ENCODE measurements at places on chromosomes 11 and 22.
A peak's percentile ranks its signal among the peaks of the same experiment; 100 is the strongest.

GRCh38 chr11:57777969-57778317 is 16.3 kb downstream of the CTNND1 start:
- no peak for DNase-seq

GRCh38 chr11:115616971-115617370 is 112.8 kb upstream of the CADM1 start:
- no peak for DNase-seq

DNA sequence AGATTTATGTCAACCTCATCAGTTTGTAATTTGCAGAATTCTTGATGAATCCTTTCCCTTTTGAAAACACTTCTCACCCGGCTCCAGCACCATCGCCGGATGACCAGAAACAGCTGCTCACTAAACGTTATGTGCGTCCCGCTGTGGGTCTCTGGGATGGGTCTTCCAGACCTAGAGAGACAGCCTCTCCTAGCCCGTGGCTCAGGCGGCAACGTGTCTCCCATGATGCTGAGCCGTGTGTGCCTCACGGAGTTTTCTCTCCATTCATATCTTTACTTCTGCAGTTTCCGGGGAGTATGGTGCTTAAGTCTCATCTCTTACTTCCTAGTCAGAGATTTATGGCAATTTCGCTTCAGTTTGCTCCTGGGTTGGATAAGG is 25.0 kb upstream of the ACR start:
- no peak for DNase-seq

DNA sequence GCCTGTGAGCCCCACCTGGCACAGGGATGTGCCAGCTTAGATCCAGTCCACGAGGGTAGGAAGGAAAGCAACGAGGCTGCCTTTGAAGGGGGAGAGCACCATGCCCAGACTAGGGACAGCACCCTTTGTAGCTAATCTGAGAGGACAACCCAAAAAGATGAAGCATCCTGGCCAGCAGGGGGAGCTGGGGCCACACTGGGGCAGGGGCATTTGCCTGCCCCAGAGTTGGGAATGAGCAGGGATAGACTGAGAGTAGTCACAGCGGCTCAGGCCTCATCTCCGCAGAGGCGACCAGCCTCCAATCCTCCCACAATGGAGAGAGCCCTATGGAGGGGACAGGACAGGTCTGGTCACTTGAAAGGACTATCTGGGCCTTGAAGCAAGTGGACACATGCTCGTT is 16.4 kb downstream of the LMO1 start:
- no peak for DNase-seq

DNA sequence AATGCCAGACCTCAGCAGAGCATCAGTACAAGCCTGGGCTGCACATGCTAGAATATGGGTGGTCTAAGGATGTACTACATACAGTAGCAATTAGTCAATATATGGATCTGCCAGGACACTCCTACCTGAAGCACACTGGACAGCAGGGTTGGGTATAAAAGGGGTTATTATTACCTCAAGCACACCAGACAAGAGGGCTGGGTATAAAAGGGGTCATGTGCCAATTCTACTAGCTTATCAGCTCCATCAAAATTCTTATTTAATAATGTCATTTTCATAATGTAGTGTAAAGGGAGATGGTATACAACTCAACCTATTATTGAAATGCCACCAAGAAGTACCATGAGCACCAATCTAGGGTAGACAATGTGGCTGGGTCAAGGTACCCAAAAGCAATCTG is 44.7 kb upstream of the PRODH start:
- no peak for DNase-seq

DNA sequence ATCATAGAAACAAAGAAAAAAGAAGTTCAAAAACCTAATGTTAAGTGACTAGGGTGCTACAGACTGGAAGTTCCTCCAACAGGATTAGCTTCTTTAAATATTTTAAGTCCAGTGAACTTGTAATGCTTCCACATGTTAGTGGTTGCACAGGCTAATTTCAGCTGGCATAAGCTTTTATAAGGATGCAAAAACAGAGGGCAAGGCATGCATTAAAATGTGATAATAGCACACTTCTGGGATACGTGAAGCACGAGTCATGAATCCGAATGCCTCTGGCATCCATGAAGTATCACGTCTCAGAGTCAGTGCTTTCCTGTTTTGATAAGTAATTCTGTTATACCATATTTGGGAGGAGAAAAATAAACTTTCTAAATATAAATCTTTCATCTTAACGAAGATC is 106.8 kb downstream of the DCDC1 start:
- no peak for DNase-seq

DNA sequence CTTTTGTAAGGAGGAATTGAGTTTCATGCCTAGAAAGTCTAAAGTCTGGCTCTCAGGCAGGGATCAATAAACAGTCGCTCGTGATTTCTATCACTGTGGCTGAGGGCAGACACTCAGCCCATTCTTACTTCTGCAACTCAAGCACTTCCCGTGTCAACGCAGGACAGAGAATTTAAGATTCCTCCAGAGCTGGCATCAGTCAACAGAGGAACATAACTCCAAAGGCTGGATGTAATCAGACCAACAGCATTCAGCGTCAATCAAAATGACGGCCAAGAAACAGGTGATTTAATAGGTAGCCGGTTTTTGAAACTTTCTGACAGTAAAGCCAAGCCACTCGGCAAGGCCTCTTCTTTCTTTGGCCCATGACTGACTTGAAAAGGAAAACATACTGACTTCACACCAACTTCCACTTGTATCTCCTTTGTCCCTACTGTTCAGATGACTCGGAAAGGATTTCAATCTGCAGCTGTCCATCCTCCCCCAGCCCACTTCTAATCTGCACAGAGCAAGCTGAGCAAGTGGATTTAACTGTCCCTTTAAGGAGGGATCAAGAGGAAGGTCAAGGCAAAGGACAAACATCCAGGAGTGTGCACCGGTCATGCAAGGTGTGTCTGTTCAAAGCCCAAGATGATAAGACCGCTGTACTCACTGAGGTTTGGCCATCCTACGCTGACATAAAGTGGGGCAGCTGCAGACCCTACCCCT is 9.5 kb downstream of the VPS37C start:
- DNase-seq: no peak

DNA sequence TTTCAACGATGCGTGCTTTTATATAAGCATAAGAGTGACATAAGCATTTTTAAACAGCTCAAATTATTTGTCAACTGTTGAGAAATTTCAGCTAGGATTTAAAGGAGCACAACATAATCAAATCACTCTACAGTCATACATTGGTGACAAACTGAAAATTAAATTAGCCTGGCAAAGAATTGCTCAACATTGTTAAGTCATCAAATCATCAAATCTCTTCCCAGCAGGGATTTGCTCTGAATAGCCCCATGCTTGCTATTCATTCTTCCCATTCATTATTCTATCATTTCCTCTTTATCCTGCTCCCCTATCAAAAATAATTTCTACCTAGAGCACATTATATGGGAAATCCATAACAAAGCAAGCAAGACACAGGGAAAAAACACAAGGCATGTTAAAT is 198.7 kb upstream of the LUZP2 start:
- no peak for DNase-seq

GRCh38 chr22:49512487-49513165 is 315.0 kb downstream of the BRD1 start:
- DNase-seq: no peak

- DNase-seq: no peak
Observed at GRCh38 chr22:39832627-39833074, 60.9 kb downstream of the ENTHD1 start.

DNA sequence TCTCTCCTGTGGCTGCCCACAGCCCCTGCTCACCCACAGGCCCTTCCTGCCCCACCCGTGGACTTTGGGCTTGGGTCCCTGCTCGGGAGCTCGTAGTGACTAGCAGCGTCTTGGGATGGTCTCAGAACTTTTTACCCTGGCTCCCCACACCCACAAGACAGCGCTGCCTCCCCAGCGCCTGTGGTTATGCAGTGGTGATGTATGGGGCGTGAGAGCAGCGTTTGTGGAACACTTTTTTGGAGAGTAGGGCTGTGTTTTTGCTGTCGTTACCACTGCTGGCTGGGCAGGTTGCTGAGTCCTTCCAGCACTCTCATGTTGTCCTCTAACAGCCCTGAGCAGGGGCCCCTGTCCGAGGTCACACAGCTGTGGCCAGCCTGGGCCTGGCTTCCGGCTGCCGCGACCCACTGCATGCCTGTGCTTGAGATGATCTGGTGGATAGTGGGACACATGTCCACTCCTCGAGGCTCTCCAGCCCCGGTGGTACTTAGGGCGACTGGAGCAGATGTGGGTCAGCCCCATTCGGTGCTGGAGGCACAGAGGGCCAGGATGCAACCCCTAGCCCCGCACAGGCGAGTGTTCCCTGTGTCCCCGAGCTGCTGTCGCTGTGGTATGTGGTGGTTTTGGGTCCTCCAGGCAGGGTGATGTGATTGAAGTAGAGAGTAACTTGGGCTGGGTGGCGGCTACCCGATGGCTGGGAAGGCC is 7.1 kb upstream of the GRAMD4 start:
- peak; percentile 30 for DNase-seq

DNA sequence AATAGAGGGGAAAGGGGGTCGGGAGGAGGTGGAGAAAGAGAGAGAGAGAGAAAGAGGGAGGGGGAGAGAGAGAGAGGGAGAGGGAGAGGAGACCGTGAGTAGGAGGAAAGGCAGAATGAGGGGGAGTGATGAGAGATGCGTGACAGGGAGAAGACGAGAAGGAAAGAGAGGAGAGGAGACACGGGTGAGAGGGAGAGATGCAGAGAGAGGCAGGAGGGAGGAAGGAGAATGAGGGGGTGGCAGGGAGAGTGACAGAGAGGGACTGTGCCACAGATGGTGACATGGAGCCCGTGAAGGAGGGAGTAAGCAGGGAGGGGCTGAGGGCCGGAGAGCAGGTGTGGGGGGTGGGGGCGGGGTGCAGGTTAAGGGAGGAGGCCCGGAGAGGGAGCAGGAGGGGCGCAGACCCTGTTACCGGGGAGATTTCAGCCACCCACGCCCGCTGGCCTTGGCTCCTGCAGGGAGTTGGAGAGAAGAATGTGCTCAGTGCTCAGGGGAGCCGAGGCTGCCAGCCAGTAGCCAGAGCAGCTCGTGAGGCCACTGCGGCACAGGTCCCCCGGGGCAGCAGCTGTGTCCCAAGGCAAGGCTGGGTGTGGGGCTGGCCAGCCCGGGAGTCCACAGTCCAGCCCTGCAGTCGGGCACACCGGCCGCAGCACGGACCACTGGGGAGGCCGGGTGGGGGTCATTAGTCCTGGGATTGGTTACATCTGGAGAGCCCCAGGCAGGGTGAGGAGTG is at the start of gene SSTR3:
TSS of gene SSTR3 (minus strand) at position 304 of the 733 bp plus-strand sequence. CDS start 4,674 bp downstream, outside the sequence.
- DNase-seq: no peak

DNA sequence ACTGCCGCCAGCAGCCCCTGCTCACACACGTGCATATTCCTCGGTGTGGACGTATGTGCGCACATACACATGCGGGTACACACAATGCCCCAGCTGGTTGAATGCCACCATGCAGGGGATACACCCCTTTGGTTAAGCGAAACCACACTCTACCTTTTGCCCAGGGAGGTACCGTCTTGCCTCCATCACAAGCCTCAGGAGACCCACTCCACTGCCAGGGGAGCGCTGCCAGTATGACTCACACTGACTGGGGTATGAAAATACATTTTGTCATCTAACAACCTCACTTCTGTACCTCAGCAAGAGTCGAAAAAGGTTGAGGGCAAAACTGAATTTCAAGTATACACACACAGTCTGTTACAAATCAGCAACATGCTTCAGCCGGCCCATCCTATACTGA is 39.4 kb downstream of the TMEM45B start:
- DNase-seq: no peak

DNA sequence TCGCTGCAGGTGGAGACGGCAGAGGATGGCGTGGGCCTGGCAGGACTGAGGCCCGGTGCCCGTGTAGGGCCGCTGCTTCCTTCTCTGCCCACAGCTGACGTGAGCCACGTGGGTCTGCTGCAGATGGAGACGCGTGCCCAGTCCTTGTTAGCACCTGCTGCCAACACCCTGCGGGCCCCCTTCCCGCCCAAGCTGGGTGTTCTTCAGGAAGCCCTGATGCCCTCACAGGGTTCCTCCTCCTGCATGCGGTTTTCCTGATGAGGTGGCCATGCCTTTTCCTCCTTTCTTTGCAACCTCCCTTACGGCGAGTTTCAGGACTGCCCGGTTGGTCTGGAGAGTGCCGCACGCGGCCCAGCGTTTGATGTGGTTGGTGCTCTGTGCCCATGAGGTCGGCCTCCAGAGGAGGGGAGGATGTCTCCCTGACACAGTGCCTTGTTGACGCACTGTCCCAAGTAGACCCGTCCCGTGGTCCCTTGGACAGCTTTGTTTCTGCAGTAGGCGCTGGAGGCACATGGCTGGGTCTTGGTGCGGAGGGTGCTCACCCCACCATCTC is 44.7 kb downstream of the AP2A2 start:
- no peak for DNase-seq

DNA sequence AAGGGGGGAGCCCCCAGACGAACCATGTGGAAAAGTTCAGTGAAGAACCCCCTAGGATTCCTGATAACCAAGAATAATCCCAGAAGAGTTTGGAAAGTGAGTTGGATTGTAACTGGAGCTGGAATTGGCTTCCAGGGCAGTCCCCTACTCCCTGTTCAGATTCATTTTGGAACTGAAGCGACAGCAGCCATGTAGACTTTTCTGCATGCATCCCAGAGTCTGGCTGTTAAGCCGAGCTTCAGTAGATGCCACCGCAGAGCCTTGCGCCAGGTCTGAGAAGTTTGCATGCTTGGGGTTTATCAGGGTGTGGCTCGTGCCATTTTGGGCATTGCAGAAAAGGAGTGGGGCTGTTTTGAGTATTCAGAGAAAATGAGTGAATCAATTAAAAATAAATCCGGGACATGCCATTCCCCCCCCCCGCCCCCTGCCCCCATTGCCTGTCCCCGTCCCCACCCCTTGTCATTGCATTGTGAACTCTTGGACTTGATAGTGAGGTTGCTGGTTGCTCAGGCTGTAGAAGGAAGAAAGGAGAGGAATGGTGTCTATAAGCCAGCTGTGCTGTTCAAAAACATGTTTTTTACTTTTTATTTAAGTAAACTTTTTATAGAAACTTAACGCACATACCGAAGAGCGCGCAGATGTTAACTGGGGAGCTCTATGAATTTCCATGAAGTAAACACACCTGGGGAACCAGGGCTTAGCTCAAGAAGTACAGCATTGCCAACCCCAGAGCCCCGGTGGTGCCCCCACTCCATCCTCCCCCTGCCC is 71.2 kb downstream of the LDLRAD3 start:
- no peak for DNase-seq

DNA sequence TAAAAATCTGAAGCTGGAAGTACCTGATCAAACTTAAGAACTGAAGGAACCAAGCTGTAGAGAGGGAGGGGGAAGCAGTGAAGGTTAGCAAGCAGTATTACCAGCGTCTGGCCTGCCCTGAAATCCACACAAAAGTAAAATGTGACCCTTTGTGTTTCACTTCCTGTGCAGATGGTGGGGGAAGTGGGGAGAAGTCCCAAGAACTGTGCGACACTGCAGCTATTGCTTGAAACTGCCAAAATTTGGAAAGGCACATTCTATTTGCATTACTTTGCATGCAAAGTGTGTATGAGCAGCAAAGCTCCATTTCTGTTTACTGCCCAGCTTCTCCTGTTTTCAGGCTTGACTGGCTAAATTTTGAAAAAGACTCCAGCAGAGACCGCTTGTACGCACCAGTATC is 72.1 kb upstream of the BMAL1 start:
- DNase-seq: no peak

GRCh38 chr11:114232400-114233059 is 63.7 kb upstream of the NNMT start:
- no peak for DNase-seq

Data from CD4-positive, alpha-beta T cell treated with Interleukin-1 beta for 1 hour (primary cell).